Activated CD4-positive, alpha-beta T cell treated with anti-CD3 and anti-CD28 coated beads for 36 hours (primary cell): ENCODE measurements at places on chromosomes 7 and 10.

GRCh38 chr10:84156768-84157167 is 16.8 kb upstream of the GPR15LG start:
- peak; percentile 70 for DNase-seq

DNA sequence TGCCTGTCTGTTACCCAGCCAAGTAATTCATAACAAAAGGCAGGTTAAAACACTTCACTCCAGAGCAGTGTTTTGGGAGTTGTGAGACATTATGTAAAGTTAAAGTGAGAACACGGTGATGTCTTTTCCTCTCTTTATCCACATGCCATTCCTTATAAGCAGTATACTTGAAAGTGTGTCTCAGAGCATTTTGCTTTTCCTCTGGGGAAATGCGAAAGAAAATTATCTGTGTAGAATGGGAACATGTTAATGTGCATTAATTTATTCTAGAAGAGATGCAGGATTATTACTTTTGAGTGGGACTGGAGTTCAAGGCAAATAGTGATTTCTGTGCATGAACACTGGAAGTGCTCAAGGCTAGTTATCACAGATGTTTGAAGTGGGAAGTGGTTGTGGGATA is 170.4 kb downstream of the PLXDC2 start:
- no peak for DNase-seq

GRCh38 chr10:788796-789748 is 99.6 kb upstream of the DIP2C start:
- DNase-seq = peak; percentile 73

GRCh38 chr7:115356139-115356746 is 434.3 kb downstream of the MDFIC start:
- DNase-seq = no peak

- DNase-seq = peak; percentile 34
Observed at GRCh38 chr7:1290679-1291356, 58.1 kb downstream of the UNCX start.

DNA sequence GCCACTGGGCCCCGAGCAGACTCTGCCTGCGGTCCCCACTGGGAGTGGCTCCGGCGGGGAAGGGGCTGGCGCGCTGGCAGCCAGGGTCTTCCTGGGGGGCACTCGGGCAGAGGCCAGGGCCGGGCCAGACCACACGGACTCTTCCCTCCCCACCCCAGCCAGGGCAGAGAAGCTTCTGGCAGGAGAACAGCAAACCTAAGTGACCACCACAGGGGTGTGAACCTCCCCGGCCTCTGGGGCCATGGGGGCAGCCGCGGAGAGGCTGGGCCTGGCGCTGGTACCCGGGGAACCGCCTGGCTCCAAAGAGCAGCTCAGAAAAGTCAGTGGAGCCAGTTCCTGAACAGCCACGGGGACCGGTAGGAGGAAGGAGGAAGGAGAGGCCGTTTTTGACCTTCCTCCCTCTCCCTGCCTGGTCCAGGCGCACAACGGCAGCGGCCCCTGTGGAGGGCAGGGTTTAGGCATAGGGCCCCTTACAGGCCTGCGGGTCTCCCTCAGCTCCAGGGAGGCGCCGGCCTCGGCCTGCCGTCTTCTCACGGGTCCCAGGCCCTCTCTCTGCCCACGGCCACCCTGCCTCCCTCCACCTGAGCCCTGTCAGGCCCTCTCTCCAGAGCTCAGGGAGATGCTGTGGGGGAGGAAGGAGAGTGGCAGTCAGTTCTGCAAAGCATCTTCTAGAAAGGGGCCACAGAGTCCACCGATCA is 51.8 kb downstream of the TMEM209 start:
- no peak for DNase-seq

DNA sequence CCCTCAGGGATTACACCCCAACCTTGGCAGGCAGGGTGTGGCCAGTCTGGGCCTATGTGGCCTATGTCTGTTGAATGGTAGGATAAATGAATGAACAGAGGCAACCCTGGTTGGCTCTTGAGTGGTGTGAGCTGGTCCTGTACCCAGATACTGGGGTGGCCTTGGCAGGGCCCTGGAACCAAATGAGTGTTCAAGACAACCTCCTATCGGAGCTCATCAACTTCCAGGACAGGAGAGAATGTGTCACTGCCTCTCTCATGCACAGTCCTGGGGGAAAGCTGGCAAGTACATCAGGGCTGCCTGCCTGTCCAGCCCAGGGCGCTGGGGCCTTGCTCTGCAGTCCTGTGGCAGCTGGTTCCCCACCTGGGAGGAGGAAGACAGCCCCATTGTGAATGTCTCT is 271.6 kb downstream of the CALN1 start:
- DNase-seq = no peak

DNA sequence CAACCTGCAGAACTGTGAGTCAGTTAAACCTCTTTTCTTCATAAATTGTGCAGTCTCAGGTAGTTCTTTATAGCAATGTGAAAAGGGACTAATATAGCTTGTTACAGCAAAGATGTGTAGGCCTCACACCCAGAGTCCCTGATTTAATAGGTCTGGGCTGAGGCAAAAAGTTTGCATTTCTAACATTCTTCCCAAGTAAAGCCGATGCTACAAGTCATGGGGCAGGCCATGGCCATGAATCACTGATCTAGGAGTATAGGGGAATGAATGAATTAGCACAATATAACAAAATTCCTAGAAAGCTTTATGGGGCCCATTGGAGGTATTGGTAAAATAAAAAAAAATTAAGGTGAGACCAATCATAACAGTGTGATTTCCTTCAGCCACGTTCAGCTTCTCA is 11.5 kb upstream of the AASS start:
- no peak for DNase-seq

- DNase-seq = no peak
Observed at GRCh38 chr7:13442226-13442625, 547.2 kb downstream of the ETV1 start.

DNA sequence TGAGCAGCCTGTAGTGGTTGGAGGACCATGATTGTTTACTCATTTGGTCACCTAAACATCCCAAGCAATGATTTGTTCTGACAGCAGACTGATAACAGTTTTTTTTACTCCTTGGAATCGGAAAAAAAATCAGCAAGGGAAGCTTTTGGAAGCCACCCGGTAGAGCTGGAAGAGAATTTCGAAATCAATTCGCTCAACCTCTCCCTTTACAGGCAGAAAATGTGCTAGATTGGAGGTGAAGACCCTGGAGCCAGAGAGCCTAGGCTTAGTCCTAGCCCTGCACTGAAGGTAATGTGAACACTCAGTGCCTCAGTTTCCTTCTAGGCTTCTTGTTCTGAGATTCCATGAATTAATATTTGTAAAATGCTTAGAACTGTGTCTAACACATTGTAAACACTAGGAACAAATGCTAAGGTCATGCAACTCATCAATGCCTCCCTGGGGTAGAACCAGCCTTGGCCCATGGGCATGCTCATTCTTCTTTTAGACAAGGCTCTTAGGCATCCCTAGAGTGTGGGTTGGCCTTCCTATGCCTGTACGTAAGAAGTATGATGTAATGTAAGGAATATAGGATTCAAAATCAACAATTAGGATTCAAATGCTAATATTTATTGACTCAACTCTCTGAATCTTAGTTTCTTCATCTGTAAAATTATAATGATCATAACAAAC is 52.7 kb downstream of the MET start:
- DNase-seq = no peak

DNA sequence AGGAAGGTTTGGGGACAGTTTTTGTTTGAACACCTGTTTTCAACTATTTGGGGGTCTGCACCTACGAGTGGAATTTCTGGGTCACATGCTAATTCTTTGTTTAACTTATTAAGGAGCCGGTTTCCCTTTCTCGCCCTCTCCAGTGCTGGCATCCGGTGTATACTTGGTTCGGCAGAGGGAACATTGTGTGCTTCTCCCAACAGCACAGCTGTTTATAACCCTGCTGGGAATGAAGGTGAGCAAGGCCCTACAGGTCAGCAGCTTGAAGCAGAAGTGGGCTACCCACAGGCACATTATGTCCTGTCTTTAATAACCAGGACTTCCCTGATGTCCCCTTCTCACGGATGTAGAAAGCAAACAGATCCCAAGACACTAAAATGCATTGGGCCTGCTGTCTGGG is 87.5 kb upstream of the PDCD4 start:
- no peak for DNase-seq

DNA sequence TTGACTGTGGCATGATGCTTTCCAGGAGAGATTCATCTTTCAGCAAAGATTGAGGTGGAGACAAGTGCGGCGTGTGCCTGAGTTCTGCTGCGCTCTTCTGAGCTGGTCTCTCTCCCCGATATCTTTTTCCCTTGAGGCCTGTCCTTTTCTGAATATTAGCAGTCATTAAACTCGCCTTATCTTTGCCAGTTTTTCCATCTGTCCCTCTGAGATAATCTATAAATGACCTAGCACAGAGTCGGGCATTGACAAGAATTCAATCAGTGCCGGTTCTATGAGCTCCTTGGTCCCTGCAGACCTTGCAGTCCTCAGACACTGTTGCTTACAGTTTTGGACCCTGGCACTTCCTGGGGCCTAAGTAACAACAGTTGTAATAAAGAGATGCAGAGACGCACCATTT is 89.7 kb upstream of the IKZF1 start:
- DNase-seq = no peak

- DNase-seq = no peak
Observed at GRCh38 chr7:110835849-110836248, 255.1 kb upstream of the LRRN3 start.

DNA sequence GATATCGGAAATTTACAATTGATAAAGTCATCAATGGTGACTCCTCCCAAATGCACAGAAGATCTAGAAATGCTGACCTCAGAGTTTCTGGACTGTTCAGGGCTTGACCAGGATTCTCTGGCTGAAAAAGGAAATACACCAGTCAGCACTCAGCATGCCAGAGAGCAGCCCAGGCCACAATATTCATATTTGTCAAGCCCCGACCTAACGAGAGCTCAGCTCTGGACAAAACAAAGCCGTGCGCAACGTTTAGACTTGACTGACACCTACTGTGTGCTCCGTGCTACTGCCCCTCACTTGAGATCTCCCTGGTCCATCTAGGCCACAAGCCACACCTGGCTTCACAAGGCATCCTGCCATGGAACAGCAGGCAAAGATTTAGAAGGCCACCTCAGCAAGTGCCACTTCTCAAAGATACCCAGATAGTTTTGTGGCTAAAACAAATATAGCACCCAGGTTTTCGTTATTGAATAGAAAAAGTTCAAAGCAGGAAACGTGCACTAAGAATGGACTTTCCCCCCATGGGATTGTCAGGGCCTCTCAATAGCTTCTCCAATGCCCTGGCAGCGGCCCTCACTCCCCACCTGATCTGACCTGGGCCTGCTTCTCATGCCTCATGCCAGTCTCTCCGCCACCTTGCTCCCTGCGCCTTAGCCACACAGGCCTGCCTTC is 218.3 kb downstream of the FAM107B start:
- peak; percentile 48 for DNase-seq

GRCh38 chr10:27911011-27911410 is 87.9 kb downstream of the ODAD2 start:
- DNase-seq = no peak

- DNase-seq = no peak
Observed at GRCh38 chr7:25788961-25789620, 362.9 kb upstream of the NFE2L3 start.

GRCh38 chr10:26249681-26250080 is 33.1 kb downstream of the GAD2 start:
- DNase-seq = no peak

DNA sequence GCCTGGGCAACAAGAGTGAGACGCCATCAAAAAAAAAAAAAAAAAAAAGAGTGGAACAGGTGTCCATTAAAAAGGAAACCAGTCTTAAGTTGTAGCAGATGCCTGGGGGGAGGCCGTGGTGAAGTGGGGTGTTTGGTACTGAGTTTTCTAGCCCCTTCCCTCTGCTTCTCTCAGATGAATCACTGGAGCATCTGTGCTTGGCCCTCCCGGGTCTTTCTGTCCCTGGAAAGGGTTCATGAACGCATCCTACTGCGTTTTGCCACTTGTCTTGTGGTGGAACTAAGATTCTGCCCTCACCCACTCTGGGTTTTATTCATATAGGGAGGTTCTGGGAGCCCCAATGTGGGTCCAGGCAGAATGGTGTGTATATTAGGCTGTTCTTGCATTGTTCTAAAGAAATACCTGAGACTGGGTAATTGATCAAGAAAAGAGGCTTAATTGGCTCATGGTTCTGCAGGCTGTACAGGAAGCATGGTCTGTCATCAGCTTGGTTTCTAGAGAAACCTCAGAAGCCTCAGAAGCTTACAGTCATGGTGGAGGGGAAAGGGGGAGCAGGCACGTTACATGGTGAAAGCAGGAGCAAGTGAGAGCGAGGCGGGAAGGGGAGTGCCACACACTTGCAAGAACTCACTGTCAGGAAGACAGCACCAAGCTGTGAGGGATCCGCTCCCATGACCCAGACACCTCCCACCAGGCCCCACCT is 63.5 kb downstream of the CAMK1D start:
- peak; percentile 67 for DNase-seq
